ENCODE measurements at places on chromosomes 3 and 15.

- peak; percentile 21 for DNase-seq
Observed at GRCh38 chr3:128316481-128316891, 150.2 kb downstream of the DNAJB8 start.

DNA sequence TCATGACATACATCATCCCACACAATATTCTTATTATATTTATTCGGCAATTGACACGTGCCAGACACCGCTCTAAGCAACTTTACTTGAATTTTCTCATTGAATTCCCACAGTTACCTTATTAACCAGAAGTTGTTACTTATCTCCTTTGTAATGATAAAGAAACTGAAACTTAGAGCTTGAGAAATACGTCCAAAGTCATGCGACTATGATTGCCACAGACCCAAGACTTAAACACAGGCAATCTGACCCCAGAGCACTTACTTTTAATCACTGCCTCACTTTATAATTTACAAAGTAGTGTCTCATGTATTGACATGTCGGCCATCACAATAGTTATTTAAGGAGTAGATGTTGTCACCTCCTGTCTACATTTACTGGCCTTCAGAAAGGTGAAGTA lies 64.7 kb downstream of the ATP13A4 start:
- DNase-seq = no peak

GRCh38 chr3:32442766-32443165 lies 51.1 kb downstream of the CMTM7 start:
- DNase-seq = no peak

- no peak for DNase-seq
Observed at GRCh38 chr3:45701172-45701867, 12.1 kb downstream of the SACM1L start.

DNA sequence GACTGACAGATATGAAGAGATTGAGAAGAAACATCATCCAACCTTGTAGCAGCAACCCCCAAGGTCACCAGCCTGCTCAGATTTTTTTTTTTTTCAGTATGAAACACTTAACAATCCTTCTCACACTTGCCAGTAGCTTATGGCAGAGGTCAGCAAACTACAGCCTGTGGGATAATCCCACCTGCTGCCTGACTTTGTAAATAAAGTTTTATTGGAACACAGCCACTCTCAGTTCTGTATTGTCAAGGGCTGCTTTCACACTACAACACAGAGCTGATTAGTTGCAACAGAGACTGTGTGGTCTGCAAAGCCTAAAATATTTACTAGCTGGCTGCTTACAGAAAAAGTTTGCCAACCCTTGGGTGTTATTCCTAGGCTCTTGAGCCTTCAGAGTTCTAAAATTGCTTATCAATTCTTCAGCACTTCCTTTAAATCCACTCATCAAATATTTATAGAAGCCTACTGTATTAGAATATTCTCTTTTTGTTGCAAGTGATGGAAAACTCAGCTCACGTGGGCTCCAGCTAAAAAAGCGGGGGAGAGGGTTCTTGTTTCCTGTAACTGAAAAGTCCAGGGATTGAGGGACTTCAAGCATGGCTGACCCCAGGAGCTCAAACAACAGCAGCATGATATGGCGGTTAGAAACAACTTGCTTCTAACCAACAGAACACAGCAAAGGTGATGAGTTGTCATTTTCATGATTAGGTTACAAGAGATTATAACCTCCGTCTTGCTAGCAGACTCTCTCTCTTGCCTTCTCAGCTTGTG lies 246.1 kb downstream of the SHQ1 start:
- no peak for DNase-seq

DNA sequence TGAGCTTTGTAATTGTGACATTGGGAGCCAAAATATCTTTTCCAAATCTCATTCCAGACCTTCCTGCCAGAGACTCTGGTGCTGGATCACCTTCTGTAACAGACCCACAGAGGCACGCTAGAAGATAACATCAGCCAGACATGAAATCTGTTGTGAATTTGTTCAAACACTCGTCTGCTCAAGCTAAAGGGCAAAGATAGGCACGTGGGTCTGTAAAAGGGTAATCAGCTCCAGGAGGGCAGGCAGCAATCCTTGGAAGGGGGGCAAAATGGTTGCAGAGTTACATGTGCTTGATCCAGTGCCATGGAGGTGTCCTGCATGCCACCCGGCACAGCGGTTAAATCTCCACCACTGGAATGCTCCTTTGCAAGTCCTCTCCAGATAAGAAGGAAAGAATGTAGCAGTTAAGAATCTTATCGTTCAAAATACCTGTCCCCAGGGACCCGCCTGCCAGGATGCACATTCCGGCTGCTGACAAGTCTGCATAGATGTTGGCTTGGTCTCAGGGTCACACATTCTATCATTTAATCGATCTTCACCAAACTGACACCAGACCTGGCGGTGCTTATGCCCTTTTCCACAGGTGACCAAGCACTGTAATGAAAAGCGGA lies 74.8 kb downstream of the ADAMTS9 start:
- DNase-seq = no peak

GRCh38 chr3:49248840-49249227 lies 28.2 kb downstream of the C3orf62 start:
- no peak for DNase-seq

- no peak for DNase-seq
Observed at GRCh38 chr15:72116731-72117485, 1.0 kb downstream of the MYO9A start.

- DNase-seq = no peak
Observed at GRCh38 chr3:157543501-157544035, 40.4 kb upstream of the VEPH1 start.

DNA sequence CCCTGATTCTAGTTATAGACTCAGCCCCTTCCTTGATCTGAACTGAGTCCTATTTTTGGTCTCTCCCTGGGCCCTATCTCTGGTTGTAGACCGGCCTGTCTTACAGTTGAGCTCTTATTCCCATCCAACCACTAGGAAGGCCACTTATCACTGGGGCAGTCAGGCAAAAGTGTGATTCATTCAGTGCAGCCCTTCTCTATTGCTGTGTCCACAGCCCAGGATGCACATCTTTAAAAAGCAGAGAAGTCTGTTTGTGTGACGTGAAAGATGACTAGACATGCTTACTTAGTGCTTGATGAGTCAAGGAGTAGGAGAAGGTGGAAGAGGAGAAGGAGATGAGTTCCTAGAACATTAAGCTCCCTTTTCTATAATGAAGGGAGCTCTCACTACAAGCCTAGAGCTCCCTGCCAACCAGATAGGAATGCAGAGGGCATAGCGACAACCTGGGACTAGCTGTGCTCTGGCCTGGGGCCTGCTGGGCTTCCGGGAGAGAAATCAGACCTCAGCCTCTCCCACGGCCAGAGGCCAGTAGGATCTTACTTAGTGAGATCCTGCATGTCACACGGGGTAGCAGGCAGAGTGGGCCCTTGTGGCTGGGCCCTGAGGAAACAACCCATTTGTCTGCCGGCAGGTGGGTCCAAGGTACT lies 25.7 kb downstream of the INSYN1 start:
- no peak for DNase-seq

- DNase-seq = no peak
Observed at GRCh38 chr15:35047996-35048395, 37.1 kb downstream of the NANOGP8 start.

DNA sequence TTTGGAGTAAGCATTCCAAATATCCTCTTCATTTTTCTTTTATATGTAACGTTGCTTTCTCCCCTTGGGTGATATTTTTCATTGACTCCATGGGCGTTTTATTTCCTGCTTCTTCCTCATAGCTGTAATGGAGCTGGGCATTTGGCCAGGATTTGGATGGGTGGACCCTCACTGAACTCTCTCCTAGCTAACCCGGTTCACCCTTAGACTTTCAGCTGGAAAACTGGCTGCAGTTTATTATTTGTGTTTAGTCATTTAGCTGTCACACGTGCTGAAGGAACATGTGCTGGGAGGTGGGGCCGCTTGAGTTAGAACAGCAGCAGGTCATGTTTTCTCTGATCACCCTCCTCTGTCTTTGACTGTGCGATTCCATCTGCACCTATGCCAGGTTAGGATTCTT lies 407.6 kb downstream of the ZIC1 start:
- DNase-seq = no peak

GRCh38 chr3:172446198-172446597 lies 2.1 kb downstream of the GHSR start:
- DNase-seq = no peak

DNA sequence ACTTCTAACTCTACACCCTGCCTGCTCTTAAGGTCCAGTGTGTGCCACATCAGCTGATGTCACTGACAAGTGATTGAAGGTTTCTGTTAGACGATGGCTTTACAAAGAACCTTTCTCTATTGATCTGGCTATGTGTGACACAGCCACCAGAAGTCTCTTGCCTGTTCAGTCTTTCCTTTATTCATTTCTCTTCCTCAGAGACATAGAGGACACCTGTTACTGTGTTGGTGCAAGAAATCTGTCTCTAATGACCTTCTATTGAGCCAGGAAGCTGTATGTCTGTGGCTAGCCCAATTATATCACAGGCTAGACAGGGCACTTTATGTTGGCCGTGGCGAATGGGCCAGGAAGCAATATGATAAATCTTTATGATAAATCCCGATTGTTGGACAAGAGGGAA lies 173.3 kb upstream of the GAP43 start:
- no peak for DNase-seq

- no peak for DNase-seq
Observed at GRCh38 chr15:101172501-101173071, 79.3 kb downstream of the CHSY1 start.

DNA sequence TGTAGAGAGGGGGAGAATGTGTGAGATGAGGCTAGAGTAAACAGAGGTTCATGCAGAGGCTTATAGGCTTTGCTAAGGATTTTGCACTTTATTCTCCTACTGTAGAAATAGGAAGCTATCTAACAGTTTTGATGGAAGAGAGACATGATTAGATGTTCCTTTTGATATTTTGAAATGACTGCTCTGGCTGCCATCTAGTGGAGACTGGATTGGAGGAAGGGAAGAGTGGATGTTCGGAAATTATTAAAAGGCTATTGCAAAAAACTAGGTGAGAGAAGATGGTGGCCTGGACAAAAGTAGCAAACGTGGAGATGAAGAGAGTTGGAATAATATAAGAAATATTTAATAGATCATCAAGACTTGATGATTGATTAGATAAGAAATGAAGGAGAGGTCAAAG lies 42.2 kb downstream of the SYN2 start:
- DNase-seq = no peak

- DNase-seq = no peak
Observed at GRCh38 chr15:96360581-96361308, 30.2 kb downstream of the NR2F2 start.

DNA sequence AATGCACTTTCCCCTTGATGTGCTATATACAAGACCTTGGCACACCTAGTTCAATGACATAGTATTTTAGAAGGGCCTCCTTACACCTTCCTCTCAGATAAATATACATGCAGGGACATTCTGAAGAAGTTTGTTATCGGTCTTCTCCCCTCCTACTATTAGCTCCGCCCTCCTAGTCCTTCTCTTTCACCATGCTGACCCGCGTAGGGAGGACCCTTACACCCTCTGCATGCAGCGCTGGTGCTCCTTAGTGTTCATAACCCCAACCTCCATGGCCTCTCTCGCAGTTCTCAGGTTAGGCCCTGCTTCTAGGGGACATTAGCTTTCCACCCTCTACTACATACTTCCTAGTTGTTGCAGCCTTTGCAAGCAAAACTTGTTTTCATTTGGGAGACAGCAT lies 146.4 kb downstream of the PGPEP1L start:
- DNase-seq = no peak

- no peak for DNase-seq
Observed at GRCh38 chr3:118760585-118761290, 273.9 kb downstream of the IGSF11 start.

DNA sequence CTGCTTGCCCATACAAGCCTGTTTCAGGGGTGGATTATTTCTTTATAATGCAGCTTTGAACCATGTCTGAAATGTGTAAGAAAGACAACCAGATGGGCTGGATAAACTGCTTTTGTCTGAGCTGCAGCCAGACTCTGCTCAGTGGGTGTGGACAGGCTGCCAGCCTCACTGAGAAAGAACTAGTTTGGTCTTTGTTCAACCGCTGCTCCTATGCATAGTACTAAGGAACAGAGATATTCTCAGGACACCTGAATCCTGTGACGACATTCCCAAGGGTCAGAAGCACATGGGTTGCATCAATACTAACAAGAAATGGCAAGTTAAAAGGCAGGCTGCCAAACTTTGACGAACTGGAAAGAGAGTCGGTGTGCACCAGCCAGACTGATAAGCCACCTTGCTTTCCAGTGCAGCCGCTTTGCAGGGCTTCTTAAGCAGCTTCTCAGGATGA lies 57.2 kb downstream of the PLD1 start:
- DNase-seq = no peak

DNA sequence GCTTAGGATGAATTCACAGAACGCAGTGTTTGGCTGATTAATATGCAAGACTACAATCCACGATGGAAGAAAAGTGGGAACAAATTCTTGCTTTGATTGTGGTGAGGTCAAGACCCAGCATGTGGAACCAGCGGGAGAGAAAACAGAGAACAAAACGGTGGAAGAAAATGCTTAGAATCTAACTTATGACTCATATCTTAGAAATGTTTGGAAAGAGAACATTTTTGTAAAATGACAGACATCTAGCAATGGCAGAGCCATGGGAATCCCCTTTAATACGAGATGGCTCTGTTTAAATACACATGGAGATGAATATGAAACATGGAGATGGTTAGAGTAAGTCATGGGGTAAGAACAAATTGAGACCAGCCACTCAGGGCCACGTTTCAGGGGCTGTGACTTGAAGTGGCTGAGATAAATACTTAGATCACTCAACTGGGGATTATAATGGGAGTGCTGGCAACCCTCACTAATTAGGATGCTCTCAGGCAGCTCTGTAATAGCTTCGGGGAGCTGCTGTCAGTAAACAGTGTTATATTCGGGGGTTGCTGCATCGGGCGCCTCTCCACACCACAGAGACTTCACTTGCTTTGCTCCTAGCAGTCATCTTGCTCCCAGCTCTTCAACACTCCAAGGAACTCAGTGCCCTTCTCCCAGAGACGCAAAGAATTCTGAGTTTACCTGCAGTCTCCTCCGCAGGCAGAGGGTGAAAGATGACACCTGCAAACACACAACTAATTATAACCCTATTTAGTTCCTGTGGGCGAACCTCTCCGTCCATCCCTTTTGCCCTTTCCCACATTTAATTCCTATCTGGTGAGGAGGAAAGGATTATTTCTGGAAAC lies 68.0 kb upstream of the ONECUT1 start:
- no peak for DNase-seq

DNA sequence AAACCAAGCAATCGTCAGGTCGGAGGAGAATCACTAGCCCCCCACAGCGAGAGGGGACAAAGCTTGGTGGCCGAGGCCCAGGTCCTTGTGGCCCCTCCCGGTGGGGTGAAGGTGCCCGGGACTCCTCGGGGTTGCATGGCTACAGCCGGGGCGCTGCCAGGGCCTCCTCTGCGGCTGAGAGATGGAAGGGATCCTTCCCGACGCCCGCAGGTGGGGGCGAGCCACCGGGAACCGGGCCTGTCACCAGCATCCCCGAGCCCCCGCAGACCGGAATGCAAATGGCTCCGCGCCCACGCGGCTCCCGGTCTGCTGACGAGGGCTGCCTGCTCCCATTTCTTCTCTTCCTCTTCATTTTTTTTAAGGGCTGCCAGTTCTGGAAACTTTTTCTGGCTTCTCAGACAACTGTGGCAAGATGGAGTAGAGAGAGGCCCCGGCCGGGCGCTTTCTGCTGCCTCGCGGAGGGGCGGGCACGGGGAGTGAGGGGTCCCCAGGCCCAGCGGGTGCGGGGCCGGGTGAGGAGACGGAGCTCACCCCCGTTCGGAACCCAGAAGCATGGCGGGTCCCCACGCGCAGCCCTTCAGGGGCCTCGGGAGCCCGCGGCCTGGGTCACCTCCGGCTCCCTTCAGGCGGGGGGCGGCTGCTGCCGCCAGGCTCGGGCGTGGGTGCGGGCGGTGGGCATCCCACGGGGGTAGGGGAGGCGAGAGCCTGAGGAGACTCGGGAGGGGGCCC lies 27.5 kb downstream of the MELTF start:
- no peak for DNase-seq
